ENCODE measurements at places on chromosomes 13 and 19. TPM values are rescaled to one million over a fixed set of nuclear protein-coding genes. Genes with fewer than 3 reads are reported as not detected.

DNA sequence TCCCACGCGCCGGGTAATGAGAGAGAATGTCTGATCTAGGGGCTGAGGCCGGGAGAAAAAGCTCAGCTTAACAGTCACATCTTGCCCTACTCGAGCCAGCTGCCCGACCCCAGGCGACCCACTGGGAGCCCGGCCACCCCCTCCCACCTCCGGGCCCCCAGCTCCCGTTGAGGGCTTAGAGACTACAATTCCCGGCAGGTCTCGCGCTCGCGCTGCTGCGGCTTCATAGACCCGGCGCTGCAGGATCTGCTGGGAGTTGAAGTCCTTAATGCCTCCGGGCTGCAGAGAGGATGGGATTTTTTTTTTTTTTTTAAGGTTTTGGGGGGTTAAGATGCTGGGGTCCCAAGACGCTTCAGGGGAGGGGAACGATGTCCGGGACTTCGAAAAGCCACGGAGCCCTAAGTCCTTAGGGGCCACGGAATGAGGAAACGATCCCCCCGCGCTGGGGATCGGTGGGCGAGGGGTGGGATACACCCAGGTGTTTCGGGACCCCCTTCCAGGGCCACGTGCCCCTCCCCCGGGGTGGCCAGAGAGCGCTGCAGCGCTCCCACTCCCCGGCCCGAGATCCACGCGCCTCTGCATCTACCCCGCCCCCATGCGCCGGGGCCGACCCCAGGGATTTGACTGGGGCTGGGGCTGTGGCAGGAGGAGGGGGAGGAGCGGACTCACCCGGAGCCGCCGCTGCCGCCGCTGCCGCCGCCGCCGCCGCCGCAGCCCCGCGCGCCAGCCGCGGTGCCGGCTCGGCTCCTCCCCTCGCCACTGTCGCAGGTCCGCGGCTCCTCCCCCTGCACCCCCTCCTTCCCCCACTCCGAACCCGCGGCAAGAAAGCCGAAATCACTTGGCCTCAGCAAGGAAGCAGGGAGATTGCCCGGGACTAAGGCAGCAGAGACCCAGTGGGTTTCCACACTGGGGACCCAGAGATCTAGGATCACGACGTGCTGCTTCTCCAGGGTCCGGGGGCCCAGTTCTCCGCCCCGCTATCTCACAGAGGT is at the start of gene SYT3:
Gene SYT3 (minus strand): TSS at position 761 of the 992 bp plus-strand sequence. CDS start 2,470 bp downstream, outside the sequence.
- DNase-seq = peak; percentile 62

GRCh38 chr13:35926859-35927530 is 204.2 kb downstream of the DCLK1 start:
- no peak for DNase-seq

DNA sequence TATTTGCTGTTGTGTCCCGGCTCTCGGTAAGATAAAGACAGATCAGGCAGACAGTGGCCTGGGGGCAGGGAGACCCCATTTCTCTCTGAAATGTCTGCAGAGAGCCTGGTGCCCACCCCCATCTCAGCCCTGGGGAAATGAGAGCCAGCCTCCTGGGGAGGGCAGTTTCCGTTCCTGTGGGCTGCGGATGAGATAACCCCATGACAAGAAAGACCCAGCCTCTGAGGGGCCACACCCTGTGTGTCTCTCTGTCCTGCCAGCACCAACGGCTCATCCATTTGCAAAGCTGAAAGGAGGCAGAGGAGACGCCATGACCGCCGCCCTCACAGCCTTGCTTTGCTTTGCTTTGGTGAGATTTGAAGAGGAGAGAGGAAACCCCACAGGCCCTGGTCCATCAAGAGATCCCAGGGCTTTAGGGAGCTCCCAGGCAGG is 28.1 kb upstream of the KIR3DL3 start:
- DNase-seq = no peak

DNA sequence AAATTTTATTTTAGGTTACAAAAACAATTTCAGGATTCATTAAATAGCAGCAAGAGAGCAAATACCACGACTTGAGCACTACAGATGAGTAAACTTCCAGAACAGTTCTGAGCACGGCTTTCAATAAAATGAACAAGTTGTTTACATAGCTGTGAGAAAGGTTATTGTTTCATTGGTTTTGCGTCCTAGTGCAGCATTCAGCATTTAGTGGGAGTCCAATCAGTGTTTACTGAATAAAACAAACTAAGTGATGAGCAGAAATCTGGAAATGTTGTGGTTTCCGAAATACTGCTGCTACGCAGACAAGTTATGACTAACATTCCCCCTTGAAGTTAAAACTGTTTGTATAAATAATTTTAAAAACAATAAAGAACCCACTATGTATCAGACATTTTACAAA is 251.5 kb upstream of the STARD13 start:
- DNase-seq = peak; percentile 23

GRCh38 chr19:19071897-19072296 is 8.1 kb downstream of the SLC25A42 start:
- DNase-seq = no peak

VSIG10L gene
- 0.17 TPM for total RNA-seq

ADGRE1 gene
- total RNA-seq = not detected

ZNF541 gene
- 0.33 TPM for total RNA-seq
